Activated CD8-positive, alpha-beta memory T cell treated with anti-CD3 and anti-CD28 coated beads for 1 hour (primary cell): ENCODE measurements at places on chromosomes 11 and 22.

- no peak for DNase-seq
Measured at GRCh38 chr11:454801-455565, 4.9 kb downstream of the PTDSS2 start.

GRCh38 chr11:33877038-33877437 is 14.8 kb downstream of the LMO2 start:
- DNase-seq = no peak

DNA sequence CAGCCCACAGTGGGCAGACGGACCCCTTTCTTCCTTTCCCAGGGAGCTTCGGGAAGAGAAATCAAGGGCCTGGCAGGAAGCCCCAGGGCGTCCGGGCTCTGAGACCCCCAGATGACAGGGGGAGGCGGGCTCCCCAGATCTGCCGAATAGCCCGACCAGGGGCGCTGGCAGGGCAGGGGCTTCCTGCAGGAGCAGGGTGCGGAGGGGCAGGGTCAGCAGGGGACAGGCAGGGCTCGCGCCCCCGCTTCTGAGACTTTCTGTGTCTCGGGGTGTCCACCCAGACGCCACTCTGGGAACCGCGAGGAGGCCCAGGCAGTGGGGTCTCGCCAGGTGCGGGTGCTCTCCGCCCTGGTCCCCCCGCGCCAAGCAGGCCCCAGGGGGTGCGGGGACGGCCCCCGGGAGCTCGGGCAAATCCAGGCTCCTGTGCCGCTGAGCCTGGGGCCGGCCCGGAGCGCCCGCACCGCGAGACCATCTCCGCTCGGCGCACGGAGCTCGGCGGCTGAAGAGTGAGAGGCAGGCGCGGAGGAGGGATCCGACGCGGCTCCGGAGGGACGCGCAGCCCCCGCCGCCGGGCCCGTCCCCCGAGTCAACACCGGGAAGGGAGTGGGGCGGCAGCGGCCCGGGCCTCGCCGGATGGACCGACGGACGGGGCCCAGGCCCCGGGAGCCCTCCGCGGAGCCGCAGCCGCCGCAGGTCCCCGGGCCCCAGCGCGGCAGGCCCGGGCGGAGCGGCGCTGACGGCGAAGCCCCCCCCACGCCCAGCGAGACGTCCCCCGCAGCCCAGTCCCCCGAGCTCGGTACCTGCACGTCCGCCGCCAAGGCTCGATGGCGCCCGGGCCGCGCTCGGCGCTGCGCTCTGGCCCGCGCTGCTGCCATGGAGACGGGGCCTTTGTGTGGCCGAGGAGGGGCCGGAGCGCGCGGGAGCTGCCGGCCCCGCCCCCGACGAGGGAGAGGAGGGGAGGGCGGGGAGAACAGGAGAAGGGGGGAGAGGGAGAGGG is at the start of gene PLXNB2:
Gene PLXNB2 (minus strand): TSS at position 894 of the 997 bp plus-strand sequence. CDS start 17,062 bp downstream, outside the sequence.
- peak; percentile 15 for DNase-seq

DNA sequence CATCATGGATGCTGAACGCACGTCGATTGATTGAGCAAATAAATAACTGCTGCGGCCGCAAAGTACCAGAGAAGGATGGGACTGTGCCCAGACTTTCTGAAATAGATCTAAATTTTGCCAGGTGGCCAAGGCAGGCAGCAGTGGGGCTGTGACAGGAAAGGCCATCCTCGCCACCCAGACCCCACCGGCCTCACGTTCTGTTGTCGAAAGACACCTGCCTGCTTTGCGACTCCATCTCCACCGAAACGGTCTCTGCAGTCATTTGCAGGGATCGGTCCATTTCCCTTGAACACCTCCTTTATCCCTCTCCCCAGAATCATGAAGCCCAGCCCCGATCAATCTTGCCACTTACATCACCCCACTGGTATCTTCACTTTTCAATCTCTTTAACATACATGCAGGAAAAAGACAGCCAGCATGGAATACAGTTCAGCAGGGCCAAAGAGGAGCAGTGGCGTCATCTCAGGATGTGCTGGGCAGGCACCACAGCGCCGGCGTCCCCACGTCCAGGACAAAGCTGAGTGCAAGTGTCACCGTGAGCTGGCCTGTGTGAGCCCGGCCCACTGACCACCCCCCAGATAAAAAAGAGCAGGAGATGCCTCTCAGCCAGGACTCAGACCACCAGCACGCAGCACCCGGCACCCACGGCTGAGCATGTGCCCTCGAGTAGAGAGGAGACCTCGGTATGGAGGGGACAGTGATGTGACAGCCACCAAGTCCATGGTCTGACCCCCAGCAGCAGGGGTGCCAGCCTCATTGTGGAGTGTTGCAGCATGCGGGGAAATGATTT is 610.3 kb downstream of the TBC1D22A start:
- no peak for DNase-seq

DNA sequence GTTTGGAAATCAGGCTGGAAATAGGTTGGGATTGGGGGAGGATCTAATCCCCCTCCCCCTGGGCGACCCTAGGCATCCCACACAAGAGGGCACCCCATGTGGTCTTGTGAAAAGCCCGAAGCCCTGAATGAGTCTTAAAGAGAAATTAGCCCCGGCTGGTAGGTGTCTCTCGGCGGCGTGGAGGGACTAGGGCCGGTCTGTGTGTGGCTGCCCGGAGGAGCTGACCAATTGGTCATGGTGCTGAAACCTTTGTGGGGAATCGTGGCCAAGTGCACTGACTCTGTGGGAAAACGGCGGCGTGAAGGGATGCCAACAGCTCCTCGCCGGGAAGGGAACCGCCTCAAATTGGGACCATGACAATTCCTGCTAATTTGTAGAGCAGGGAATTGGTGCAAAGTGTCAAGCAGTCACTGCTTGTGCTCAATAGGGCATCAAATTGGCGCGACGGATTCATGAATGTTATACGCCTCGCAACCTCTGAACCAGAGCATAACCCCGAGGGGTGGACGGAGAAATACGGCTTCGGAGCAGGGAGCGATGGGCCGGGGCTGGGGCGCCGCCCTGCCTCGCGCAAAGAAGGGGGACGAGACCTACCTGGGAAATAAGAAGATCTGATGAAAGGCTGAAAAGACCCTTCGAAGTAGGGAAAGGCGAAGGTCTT is 1.5 kb downstream of the DBX1 start:
- DNase-seq = no peak

GRCh38 chr11:37406651-37407050 is 808.6 kb upstream of the RAG2 start:
- DNase-seq = no peak

DNA sequence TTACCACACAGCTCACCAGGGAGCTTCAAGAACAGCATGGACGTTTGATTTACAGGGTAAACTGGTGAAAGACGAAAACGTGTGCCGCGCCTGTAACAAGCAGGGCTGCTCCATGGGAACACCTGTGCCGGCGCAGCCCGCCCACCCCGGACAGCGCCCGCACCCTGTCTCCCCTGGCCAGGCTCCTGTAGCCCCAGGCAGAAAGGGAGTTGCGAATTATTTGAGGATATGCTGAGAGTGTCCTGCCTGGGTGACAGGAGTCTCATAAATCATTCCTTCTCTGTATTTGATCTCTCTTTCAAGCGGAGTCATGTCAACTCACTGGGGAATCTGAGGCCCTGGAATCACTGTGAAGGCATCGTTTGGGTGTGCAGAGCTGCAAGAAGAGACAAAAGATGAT is 804.3 kb downstream of the OPCML start:
- DNase-seq = no peak

DNA sequence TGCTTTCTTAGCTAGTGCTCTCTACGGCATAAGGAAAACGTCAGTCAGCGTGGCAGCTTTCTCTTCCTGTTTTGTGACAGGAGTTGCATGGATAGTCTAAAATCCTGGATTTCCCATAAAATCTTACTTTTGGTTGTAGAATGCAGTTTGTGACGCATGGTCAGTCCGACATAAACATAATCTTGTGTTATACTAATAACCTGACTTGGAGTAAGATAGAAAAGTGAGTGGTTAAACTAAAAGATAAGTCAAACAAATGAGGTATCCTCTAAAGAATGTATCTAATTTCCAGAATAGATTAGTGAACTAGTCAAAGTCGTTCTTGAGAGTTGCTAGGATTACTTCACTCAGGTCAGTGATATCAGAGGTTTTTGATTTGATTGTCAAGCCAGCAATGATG is 157.6 kb downstream of the PGR start:
- no peak for DNase-seq

DNA sequence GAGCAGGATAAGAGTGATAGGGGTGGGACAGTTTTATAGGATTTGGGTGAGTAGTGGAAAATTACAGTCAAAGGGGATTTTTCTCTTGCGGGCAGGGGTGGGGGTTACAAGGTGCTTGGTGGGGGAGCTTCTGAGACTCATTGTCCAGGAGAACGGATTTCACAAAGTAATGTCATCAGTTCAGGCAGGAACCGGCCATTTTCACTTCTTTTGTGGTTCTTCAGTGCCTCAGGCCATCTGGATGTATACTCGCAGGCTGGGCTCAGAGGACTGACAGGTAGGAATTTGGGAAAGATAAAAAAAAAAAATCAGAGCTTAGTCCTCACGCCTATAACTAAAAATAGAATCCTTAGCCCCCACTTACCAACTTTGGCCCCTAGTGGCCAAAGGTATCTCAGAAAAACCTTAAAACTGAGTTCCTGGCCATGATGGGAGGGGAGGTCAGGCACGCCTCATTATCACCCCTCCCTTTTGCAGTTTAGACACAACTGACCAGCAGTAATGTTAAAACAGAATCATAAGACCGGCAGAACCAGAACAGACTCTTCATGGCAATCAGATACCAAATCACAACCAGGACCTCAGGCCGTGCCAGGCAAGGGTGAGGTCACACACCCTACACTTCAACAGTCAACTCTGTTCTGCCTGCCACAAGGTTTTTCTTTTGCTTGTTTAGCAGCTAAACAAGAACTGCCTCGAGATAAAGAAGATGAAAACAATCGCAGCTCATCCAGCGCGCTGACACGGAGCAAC is 8.9 kb upstream of the APOBEC3G start:
- no peak for DNase-seq
